ENCODE measurements at places on chromosomes 16 and 17.

DNA sequence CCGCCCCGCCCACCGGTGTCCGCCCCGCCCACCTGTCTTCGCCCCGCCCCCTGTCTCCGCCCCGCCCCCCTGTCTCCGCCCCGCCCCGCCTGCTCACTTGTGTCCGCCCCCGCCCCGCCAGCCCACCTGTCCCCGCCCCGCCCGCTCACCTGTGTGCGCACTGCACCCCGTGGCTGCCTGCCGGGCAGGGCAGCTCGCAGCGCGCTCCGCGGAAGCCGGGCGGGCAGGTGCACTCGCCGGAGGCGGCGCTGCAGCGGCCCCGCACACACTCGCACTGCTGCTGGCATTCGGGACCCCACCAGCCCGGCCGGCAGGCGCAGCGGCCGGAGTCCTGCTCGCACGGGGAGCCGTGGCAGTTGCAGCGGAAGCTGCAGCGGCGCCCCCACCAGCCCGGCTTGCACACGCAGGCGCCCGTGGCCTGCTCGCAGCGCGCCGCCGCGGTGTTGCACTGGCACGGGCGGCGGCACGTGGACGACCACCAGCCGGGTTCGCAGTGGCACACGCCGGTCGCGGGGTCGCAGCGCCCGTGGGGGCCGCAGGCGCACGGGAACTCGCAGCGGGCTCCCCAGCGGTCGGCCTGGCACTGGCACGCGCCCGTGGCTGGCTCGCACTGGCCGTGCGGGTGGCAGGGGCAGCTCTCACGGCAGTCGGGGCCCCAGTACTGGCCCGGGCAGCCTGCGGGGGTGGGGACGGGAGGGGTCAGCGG, 2.1 kb downstream of the SCARF1 start:
- DNase-seq = no peak

DNA sequence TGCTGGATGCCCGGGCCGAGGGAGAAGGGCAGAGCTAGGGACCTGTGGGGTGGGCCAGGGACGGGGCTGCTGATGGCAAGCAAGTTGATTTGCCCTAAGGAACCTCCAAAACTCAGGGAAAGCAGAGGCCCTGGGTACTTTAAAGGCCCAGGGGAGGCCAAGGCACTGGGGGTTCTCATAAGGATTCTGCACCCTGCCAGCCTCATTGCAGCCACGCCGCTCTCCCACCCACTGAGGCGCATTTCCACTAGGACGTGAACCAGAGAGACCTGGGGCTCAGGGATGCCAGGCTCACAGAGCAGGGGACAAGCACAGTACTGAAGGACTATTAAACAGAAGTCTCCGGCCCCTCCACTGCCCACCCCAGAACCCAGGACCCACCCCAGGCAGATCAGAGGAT, 39.4 kb upstream of the RBFOX3 start:
- no peak for DNase-seq

DNA sequence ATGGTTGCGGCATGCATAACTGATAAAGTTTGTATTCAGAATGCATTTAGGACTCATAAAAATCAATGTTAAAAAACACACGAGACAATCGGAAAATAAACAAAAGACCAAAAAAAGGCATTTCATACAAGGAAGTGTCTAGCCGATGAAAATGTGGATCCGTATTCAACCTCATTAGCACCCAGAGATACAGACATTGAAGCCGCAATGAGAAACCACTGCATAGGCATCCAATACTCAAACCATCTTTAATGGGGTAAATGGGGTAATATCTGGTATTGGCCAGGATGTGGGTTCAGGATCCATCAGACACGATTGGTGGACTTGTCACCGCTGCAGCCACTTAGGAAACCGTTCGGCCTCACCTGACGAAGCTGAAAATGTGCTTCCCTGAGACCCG, 47.4 kb upstream of the ENPP7 start:
- no peak for DNase-seq

- DNase-seq = no peak
Observed at GRCh38 chr17:45155029-45155428, 6.6 kb upstream of the HEXIM2 start.

DNA sequence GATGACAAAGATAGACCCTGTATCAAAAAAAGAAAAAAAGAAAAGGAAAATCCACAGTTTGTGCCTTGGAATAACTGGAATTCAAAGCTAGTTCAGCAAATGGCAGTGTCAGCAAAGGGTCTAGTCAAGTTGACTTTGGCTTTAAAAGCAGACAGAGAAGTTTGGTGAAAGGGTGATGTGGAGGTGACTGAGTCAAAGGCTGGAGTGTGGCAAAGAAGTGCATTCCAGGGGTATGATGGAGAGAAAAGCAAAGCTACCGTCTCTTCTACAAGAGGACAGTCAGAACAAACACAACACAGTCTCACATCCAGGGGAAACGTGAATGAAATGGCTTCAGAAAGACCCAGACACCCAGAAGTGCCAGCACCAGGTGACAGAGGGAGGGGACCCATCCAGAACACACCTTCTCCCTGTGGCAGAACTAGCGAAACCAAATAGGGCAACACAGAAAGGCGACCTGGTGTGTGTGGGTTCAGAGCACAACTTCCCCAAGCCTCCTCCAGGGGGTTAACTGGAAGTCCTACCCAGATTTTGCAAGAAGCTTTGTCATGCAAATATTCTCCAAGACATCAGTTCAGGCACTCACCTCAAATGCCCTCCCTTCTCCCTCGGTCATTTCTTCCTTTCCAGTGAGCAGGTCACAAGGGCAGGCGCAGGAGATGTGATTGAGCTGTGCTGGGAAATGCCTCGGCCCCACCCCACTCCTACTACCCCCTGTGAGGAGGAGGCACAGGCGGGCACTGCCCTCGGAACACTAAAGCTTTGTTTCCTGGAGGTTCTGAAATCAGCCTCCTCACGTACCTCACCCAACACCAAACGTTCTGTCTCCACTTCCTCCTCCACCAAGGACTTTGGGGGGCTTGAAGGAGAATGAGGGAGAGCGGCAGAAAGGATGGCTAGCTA, 481.9 kb downstream of the SOX9 start:
- DNase-seq = peak; percentile 69

Measured in fibroblast of skin of right quadriceps (primary cell).